ENCODE measurements at places on chromosomes 3 and 15.

GRCh38 chr3:52407779-52408178 is 37.1 kb downstream of the SEMA3G start:
- no peak for DNase-seq

DNA sequence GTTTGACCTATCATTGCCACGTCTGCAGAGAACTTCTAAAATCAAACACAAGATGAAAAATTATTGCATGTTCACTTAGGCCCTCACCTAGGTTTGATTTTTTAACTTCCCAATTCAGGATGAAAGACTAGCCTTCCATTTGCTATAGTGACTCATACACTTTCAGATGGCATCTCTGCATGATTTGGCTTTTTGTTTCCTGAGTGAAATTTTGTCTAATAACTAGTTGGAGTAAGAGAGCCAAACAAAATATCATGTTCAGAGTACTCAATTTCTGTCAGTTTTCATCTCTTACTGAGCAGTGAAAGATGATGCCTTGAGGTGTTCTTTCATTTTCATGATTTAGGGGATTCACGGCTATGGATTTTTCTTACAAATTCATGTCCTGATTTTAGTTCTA is 122.9 kb downstream of the NSUN3 start:
- no peak for DNase-seq

GRCh38 chr15:31488437-31489204 is 162.0 kb downstream of the KLF13 start:
- DNase-seq = peak; percentile 59

DNA sequence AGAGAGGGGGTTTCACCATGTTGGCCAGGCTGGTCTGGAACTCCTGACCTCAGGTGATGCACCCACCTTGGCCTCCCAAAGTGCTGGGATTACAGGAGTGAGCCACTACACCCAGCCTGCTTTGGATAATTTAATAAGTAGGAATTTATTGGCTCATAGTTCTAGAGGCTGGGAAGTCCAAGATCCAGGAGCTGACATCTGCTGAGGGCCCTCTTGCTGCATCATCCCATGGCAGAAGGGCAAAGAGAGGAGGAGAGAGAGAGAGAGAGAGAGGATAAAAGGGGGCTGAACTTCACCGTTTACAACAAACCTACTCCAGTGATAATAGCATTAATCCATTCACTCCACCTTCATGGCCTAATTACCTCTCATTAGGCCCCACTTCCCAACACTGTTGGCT is 62.0 kb upstream of the HES1 start:
- no peak for DNase-seq

DNA sequence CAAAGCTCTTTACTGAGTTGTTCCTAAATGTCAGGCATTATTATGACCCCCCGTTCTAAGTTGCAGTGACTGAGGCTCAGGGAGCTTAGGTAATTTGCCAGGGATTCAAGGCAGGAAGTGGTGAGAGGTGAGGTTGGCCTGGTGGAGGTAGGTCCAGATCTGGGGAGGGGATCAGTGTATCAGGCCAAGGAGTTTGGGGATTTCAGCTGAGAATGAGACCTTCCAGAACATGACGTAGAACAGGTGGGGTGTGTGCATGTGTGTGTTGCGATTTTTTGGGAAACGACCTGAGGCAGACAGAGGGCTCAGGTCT is 41.1 kb upstream of the MRPS22 start:
- no peak for DNase-seq

DNA sequence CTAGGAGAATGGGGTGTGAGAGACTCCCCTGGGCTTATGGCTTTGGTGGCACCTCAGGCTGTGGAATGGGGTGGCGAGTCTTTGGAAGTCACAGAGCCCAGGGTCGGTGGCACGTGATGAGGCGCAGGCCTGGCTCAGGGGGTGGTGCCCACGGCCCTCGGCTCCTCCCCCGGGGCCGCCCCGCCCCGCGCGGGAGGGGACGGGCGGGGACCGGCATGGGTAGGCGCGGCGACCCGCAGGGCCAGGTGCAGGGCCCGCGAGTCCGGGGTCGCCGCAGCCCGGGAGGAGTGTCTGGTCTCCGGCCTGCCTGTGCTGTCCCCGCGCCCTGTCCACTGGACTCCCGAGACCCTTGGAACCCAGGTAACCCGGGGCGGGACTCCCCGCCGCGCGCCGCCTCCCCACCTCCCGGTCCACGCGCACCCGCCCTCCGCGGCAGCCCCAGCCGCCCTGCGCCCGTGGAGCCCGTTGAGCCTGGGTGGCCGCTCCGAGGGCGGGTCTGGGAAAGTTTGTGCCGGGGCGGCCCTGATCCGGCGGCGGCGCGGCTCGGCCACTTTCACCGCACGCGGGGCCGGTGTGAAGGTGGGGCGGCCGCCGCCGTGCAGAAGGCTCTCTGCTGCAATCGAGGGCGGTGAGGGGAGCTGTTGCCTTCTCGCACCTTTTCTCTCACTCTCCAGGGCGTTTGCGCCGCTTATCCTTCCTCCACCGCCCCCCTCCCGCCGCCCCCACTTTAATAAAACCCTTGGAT is at the start of gene PAQR5:
Gene PAQR5, plus strand, starts transcription at position 216 of the 745 bp plus-strand sequence. CDS start 61,169 bp downstream, outside the sequence.
- no peak for DNase-seq

GRCh38 chr15:63306492-63307073 is 29.2 kb downstream of the APH1B start:
- DNase-seq = no peak

Data from CD4-positive, alpha-beta T cell treated with Interleukin-6 at 100 ng/mL for 8 hours (primary cell).